Esophagus mucosa (tissue), 1 donor: ENCODE measurements at places on chromosomes 12 and 14. TPM values are rescaled to one million over a fixed set of nuclear protein-coding genes. Genes with fewer than 3 reads are reported as not detected.

The PPM1H gene
- total RNA-seq, result 0.56 TPM

The ART4 gene
- 0.08 TPM for total RNA-seq

GRCh38 chr12:9707356-9707755, 25.5 kb downstream of the CLECL1 start:
- ATAC-seq, result no peak

- ATAC-seq, result no peak
These were observed 57.2 kb upstream of the C14orf132 start for GRCh38 chr14:95981965-95982364.

GRCh38 chr14:89551955-89552354, 134.9 kb upstream of the FOXN3 start:
- no peak for ATAC-seq

DNA sequence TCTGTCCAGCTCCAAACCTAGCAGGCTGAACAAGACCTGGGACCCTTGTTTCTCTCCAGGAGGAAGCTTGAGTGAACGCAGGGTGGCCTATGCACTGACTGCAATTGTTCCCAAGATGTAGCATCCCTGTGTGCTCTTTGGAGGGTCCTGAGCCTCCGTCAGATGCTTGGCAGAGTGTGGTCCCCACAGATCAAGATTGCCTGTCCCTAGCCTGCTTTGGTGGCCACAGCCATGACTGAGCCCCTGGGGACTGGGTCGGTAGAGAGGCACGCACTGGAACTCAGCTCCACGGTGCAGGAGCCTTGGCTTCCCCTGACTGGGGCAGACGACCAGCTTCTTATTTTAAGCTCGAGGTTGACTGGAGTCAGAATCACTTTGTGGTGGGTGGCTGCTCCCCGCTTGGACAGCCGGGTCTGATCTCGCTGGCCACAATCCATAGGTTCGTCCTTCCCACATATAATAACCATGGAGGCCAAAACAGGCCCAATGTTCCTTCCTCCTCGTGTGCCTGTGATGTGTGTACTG, 97.8 kb downstream of the LGMN start:
- ATAC-seq, result no peak

DNA sequence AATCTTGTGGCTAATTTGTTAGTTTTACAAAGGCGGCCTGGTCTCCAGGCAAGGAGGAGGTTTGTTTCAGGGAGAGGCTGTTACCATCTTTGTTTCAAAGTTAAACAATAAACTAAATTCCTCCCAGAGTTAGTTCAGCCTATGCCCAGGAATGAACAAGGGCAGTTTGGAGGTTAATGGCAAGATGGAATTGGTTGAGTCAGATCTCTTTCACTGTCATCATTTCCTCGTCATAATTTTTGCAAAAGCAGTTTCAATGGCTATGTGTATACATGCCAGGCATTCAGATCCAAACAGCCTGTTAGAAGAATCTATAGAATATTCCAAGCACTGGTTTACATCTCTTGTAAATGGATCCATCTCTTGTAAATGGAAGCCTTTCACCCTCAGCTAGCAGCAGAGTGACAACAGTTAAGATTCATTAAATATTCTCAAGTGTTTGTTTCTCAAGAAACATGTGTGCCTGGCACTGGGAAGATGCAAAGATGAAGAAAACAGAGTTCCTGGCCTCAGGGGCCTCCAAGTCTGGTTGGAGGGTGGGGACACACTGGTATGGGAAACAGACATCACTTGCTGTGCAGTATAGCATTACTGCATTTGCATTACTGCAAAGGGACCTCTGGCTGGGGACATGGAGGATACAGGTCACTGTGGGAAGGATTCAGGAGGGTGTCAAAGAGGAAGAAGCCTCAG, 65.8 kb downstream of the RIN3 start:
- ATAC-seq, result no peak
